ENCODE measurements at places on chromosomes 3 and 15.

- no peak for DNase-seq
These were observed 79.4 kb downstream of the AAGAB start for GRCh38 chr15:67174864-67175573.

GRCh38 chr3:134029256-134029733, 430 bp downstream of the SLCO2A1 start:
- DNase-seq = no peak

- no peak for DNase-seq
These were observed 16.8 kb downstream of the RPUSD3 start for GRCh38 chr3:9826815-9827573.

DNA sequence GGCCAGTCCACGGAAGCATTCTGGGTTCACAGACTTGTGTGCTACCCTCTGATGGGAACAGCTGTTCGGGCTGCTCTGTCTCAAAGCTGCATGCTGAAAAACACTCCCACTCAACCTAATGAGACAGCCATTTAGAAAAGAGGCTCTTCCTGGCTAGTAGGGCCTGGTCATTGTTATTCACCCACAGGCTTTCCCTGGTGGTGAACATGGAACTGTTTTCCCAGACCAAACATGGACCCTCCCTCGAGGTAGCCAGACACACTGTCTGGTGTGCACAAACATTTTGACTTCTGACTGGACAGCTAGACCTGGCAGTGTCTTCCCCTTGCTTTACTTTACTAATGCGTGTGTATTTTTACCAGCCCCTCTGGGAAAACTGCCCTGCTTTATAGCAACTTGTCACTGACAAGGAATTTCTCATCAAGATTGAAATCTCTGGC, 39.0 kb downstream of the MECOM start:
- no peak for DNase-seq

DNA sequence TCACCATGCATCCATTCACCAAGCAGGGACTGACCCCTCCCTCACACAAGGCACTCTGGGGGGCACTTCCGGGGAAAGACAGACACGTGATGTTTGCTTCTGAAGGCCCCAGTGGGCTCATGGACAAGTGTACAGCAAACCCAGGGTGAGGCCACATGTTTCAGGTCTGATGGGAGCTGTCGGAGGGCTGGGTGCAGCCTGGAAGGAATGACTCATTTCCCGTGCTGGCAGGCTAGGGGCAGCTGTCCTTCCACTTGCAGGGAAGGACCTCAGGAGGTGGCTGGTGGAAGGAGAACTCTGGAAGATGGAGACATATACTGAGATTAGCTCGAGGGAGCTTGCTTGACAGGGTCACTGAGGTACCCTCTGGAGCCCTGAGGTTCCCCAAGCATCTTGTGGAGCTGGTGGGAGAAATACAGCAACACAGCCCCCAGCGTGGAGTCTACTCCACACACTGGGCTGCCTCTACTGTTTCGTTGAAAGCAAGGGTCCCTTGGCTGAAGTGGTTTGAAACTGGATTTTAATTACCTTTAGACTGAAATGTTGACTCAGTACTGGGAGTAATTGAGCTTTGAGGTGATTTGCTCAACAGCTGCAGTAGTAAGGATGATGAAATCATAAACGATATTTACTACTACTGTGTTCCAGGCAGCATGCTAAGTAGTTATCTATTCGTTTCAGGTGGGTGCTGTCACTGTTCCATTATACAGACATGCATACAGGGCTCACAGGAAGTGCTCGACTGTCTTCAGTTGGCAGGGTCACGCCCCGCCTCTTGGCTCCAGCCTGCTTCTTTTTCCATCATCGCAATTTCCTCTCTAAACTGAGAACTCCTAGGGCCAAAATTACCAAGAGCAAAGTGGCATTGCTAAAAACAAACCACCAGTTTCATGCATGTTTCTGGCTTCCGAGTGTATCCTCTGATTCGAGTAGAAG, 230.4 kb downstream of the ADAMTS17 start:
- no peak for DNase-seq

GRCh38 chr3:107884719-107885460, 205.9 kb downstream of the CD47 start:
- DNase-seq = no peak

- no peak for DNase-seq
These were observed 7.0 kb upstream of the NR2F2 start for GRCh38 chr15:96323319-96324145.

DNA sequence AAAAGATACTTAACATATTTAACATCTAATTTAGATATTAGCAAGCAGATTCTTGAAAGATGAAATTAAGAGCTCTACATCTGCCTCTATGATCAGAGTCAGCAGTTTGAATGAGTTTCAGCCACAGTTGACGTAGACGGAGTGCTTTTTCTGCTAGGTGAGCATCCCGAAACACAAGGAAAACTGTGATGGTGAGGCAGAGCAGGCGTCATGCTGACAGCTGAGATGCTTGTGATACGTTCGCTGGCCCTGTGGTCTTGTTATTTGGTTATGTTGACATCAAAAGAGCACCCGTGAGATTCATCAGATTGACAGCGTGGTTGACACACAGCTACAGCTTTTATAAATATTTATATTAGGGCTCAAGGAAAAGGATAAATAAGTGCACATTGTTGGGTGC, 19.6 kb upstream of the GOLGA8B start:
- no peak for DNase-seq

- DNase-seq = no peak
These were observed 53.4 kb downstream of the NUDT16 start for GRCh38 chr3:131435000-131435399.

GRCh38 chr3:110296885-110297284, 774.7 kb upstream of the NECTIN3 start:
- no peak for DNase-seq

GRCh38 chr3:156344215-156344614, 210.7 kb downstream of the SSR3 start:
- DNase-seq = no peak

- DNase-seq = no peak
These were observed 61.8 kb downstream of the PCCB start for GRCh38 chr3:136311968-136312367.

GRCh38 chr3:58576716-58577115, 475 bp downstream of the FAM107A start:
- DNase-seq = no peak

DNA sequence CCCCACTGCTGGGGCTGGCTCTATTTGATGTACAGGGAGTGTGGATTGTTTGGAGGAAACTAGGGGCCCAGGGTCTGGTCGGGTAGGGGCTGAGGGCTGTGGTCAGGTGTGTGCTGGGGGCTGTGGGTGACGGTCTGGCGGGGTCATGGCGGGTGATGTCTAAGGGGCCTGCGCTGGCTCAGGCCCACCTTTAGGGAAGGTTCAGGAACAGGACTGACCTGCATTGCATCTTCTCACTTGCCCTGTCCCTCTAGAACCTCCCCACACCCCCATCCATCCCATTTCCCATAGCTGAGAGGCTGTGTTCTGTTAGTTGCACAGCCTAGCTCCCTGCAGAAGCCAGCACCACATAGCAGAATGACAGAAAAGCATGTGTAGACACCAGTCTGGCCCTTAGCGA, 39.1 kb downstream of the SCN5A start:
- no peak for DNase-seq

DNA sequence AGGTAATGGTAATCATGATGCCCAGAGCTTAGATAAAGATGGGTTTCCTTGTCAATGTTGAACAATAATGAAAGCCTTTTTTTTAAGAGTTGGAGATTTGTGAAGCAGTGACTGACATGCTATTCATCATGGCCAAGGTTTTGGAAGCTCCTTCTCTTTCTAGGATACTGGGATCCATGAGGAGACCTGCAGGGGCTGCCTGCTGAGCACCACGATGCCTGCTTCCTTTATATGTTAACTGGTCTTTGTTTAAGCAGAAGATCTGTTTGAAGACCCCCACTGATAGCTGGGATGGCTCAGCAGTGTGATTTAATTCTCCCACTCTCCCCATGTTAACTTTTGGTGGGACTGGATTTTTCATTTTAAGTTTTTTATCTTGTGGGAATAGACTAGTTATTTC, 15.8 kb downstream of the RBP1 start:
- DNase-seq = no peak

DNA sequence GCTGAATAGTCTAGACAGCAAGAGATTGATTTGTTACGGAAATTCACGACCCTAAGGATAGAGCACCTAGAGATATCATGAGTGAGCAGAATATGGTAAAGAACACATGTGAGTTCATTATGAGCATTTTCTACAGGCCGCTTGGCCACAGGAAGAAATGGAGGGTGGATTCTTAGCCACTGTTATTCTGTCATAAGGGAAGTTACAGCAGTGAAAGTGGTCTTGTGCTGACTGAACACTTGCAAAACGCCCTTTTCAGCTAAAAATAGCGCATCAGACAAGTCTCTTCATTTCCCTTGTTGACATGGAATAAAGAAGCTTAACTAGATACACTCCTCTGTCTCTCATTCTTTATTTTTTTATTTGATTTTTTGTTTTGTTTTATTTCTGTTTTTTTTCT, 19.8 kb downstream of the DGKG start:
- DNase-seq = no peak

GRCh38 chr15:39869254-39869653, 50.8 kb downstream of the GPR176 start:
- DNase-seq = no peak

DNA sequence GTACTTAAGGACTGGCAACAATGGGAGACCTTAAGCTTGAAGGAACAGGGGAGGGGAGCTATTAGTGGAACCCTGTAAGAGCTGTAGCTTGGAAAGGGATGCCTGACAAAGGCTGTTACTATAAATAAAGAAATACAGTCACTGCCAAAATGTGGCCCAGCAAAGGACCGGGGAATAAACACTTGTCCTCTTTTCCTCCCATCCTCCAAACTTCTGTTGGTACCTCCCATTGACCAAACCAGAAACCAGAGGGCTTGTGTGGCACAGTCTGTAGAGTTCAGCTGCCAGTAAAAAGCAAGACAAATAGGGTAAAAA, 25.1 kb upstream of the TCF12 start:
- no peak for DNase-seq

DNA sequence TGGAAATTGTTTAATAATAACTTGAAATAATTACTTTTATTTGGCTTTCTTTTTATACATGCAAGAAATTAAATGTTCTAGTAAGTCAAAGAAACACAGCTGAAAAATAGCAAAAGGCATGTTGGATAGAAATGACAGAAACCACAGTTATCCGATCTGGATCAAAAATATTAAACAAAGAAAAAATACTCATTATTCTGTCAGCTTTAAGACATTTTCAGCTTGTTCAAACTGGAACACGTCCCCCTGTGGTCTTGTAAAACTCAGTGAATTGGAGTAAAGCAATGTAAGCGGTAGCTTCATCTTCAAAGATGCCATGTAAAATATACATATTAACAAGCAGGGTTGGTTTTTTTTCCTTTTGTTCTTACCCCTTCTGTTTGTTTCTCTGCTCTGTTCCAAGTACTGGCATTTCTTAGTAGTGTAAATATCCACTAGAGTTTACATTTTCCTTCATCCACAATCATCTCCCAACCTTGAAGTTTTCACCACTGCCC, 223.4 kb downstream of the IGSF11 start:
- DNase-seq = no peak

GRCh38 chr3:117059067-117059955, 349.7 kb downstream of the TUSC7 start:
- no peak for DNase-seq

- no peak for DNase-seq
These were observed 94.2 kb upstream of the ACP3 start for GRCh38 chr3:132222868-132223538.

- no peak for DNase-seq
These were observed 516.3 kb upstream of the CADM2 start for GRCh38 chr3:84442533-84442932.

- DNase-seq = no peak
These were observed 85.6 kb downstream of the LPP start for GRCh38 chr3:188239577-188239976.

All from activated CD4-positive, CD25-positive, alpha-beta regulatory T cell (primary cell).